ENCODE measurements at places on chromosomes 1 and 21.

DNA sequence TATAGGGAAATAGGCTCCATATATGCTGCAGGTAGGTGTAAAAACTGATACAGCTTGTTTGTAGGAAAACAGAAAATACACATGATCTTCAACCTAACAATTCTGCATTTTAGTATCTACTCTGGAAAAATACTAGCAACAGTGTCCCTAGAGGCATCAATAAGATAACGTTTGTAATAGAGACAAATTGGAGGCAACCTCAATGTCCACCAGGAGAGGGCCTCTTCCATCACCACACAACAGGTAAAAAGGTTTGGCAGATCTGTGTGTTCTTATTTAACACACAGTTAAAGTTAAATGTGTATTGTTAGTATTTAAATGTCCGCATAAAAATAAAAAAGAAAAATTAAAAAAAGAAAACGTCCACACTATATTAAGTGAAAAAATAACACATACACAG, 5.4 kb downstream of the EIF2D start:
- no peak for DNase-seq

- DNase-seq, result no peak
These were observed 63.7 kb downstream of the SLX9 start for GRCh38 chr21:45003331-45004058.

DNA sequence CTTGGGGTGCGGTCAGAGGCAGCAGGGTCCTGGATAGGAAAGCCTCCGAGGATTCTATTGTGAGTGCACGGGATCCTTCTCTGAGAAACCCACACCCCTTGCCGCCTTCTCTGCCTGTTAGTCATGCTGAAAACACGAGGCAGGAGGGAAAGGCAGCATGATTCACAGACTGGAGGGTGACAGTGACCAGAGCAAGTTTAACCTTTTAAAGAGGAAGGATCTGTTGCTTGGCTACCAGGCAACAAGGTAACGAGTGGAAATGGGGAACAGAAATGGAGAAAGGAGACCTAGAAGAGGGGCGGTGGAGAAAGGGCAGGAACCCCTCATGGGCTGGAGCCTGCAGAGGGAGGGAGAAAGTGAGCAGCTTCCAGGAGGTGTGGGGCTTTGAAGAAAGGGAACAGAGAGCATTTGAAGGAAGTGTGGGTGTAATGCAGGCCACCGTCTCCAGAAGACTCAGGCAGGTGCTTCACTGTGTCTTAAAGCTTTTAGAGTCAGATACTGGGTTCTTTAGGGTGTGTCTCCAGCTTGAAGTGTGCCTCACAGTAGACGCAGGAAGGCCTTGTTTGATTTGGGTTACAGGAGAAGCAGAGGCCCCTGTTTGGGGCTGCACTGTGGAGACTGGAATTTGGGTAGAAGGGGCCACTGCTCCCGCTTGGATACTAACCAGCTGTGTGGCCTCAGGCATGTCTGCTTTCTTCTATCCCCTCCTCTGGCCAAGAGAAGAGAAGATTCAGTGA, 19.1 kb downstream of the OPTC start:
- DNase-seq, result no peak

DNA sequence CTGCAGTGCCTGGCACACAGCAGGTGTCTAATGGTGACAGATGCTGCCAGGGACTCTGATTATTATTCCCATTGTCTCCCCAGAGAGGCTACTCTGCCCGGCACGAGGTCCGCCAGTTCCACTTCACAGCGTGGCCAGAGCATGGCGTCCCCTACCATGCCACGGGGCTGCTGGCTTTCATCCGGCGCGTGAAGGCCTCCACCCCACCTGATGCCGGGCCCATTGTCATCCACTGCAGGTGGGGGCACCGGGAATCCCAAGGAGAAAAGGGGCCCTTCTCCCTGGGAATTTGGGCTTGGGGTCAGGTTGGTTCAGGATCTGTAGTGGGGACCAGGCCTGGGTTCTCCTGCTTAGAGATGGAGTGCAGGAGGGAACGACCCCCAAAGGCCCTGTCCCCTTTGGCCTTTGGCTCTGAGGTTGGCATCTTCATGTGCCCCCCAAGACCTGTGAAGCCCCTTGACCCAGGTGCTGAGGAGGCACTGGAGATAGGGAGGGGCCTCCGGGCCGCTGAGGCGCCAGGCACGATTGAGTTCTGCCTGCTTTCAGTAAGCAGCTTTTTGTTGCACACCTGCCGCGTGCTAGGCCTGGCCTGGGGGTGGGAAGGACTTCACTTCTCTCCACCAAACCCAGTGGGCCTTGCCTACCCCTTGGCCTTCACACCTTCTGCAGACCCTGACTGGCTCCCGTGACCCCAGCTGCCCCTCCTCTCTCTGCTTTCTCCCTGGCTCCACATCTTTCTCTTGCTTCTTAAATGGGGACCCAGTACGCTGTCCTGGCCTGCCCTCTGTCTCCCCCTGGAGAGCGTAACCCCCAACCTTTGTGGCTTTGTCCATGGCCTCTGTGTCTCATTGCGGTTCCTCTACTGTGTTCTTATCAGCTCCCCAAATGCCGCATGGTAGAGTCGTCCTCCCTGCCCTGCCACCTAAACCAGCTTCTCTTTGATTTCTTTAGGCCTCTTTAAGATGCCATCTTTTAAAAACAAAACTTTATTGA, 76.4 kb downstream of the PTPRU start:
- no peak for DNase-seq

GRCh38 chr21:15976807-15977206, 247.0 kb downstream of the USP25 start:
- DNase-seq, result no peak

DNA sequence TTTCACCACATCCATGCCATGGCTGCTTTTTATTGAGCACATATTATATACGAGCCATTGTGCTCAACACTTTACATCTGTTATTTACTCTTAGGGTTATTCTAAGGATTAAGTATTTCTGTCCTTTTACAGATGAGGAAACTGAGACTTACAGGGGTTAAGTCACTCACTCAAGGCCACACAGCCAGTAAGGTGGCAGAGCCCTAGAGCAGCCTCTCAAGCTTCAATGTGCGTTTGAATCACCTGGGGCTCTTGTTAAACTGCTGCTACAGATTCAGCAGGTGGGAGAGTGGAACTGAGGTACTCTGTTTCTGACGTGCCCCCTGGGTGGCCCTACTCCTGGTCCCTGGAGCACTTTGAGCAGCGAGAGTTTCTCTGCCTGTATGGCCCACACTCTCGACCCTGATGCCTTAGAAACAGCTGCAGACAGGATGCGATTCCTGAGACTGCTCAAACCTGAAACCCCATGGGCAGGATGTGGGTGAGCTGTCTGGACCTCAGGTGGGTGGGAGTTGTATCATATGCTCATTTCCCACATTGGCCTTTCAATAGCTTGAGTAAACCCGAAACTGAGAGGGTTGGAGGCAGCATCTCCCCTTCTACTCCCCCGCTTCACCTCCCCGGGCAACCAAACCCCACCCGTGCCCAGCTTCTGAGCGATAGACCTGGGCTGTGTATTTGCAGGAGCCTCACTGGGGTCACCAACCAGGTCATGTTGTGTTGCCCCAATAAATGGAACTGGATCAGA, 59.3 kb downstream of the MAN1C1 start:
- no peak for DNase-seq

DNA sequence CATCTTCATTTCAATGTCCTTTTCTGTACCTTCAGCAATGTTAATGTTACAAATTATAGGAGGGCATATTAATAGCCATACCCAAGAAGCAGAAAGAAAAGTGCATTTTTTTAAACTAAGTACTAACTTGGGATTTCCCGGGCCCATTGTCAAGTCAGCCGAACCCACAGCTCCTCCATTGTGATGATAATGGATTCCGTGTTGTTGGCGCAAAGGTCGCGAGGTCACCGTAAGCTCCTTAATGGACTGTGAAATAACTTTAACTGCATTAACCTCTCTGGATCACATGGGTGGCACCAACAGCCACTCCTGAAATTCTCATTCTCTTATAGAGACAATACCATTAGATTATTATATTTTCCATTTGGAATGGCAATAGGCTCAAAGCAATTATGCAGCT, 250.6 kb upstream of the RRP15 start:
- no peak for DNase-seq

DNA sequence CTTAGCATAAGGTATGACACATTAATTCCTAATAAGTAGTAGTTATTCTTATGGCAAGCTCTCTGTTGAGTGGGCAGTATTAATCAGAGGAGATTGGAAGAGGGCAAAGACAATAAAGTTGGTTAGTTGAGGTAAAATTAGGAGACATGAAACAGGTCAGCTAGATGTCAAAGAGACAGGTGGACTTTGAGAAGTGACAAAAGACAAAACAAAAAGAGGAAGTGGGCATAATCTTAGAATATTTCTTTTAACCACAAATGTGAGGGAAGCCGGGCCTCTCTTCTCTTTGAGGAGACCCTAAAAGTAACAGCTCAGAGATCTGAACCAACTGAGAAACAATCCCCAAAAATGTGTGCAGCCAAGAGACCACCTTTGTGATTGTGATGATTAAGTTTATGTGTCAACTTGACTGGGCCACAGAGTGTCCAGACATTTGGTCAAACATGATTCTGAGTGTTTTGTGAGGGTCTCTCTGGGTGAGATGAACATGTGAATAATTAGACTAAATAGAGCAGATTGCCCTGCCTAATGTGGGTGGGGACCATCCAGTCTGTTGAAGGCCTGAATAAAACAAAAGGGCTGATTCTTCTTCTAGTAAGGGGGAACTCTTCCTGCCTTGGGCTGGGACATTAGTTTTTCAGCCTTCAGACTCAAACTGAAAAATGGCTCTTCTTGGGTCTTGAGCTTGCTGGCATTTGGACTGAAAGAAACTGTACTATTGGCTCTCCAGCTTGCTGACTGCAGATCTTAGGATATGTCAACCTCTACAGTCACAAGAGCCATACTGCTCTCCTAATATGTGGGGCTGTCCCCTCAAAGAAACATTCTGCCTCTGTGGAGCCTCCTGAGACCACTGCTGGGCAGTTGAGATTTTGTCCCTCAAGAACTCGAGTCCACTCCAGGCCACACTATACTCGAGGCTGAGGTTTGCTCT, 40.0 kb downstream of the FCRL5 start:
- no peak for DNase-seq

DNA sequence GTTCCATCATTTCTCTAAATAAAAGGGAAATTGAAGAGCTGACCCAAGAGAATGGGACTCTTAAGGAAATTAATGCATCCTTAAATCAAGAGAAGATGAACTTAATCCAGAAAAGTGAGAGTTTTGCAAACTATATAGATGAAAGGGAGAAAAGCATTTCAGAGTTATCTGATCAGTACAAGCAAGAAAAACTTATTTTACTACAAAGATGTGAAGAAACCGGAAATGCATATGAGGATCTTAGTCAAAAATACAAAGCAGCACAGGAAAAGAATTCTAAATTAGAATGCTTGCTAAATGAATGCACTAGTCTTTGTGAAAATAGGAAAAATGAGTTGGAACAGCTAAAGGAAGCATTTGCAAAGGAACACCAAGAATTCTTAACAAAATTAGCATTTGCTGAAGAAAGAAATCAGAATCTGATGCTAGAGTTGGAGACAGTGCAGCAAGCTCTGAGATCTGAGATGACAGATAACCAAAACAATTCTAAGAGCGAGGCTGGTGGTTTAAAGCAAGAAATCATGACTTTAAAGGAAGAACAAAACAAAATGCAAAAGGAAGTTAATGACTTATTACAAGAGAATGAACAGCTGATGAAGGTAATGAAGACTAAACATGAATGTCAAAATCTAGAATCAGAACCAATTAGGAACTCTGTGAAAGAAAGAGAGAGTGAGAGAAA, 38.4 kb downstream of the CENPF start:
- DNase-seq, result no peak

- DNase-seq, result no peak
These were observed 5.4 kb upstream of the SLAMF8 start for GRCh38 chr1:159821171-159821867.

- DNase-seq, result no peak
These were observed 27.6 kb downstream of the NUP133 start for GRCh38 chr1:229480495-229480894.

DNA sequence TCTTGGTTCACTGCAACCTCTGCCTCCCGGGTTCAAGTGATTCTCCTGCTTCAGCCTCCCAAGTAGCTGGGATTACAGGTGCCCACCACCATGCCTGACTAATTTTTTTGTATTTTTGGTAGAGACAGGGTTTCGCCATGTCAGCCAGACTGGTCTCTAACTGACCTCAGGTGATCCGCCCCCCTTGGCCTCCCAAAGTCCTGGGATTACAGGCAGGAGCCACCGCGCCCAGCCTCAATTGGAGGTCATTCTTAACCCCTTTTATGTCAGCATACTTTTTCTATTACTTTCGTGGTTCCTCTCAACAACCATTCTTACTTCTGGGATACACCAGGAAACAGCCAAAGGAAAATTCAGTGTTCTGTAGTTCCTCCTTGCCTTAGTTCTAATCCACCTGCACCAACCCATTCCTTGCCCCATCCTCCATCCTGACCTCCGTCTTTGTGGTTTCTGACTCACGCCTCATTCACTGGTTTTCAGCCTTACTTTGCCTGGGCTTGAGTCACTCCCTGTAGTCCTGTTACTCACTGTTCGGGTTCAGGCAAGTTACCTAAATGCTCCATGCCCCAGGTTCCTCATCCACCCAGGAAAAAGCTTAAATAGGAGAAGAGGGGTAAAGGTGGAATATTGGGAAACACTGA, 12.9 kb upstream of the BCL10 start:
- no peak for DNase-seq

DNA sequence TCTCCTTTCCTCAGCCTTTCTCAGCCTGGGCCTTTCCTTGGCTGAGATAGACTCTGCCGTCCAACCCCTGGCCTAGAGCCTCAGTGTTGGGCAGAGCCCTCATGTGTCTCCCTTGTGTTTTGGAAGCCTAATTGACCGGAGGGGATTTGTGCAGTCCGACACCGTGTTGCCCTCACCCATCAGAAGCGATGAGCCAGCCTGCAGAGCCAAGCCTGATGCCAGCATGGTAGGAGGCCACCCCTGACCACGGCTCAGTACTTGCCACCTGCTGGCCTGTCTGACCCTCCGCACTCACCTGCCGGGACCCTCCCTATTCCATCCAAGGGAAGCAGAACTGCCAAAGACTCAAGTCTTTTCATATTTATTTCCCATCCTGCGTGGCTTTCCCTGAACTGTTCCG, 9.3 kb upstream of the SFN start:
- DNase-seq, result no peak

DNA sequence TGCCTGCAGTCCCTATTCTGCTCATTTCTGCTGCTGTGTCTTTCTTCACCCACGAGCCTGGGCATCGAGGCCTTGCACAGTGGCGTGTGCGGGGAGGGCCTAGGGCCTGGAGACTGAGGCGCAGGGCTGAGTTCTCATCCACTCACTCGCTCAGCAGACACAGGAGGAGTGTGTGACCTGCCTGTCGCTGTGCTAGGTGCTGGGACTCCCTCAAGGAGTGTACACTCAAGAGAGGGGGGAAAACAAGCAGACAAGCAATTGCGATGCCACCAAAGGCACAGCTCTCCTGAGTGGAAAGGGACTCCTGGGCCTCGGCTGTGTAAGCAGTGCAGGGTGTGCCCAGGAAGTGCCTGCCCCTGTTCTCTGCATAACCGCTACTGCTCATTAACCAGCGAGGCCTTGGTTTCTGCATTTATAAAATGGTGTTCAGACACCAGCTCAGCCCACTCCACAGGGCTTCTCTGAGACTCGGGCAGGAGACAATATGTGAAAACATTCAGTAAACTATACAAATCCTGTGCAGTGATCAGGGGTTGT, 4.2 kb downstream of the RD3 start:
- DNase-seq, result no peak

GRCh38 chr1:24586970-24587820, 31.3 kb downstream of the NCMAP start:
- no peak for DNase-seq

- DNase-seq, result no peak
These were observed 2.7 kb downstream of the DENND2D start for GRCh38 chr1:111197598-111198284.

Data from C1 segment of cervical spinal cord (tissue), 14 donors.